Aorta (tissue), 5 donors: ENCODE measurements at places on chromosomes 13 and 19. TPM values are rescaled to one million over a fixed set of nuclear protein-coding genes. Genes with fewer than 3 reads are reported as not detected.

The ZNF541 gene
- total RNA-seq = 0.30 TPM

The EID2B gene
- 3.3 TPM for total RNA-seq

The PSG6 gene
- total RNA-seq = not detected

- DNase-seq = no peak
These were observed 116.3 kb upstream of the SOX1 start for GRCh38 chr13:111950697-111951096.

DNA sequence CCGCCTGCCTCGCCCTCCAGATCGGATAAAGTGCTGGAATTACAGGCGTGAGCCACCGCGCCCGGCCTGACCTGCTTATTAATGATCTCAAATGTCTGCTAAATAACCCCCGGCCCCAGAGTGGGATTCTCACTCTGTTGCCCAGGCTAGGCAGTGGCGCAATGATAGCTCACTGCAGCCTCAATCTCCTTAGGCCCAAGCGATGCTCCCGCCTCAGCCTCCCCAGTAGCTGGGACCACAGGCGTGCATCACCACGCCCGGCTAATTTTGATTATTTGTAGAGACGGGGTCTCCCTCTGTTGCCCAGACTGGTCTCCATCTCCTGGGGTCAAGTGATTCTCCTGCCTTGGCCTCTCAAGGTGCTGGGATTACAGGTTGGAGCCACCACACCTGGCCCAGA, 626 bp upstream of the ATP5F1D start:
- no peak for DNase-seq

DNA sequence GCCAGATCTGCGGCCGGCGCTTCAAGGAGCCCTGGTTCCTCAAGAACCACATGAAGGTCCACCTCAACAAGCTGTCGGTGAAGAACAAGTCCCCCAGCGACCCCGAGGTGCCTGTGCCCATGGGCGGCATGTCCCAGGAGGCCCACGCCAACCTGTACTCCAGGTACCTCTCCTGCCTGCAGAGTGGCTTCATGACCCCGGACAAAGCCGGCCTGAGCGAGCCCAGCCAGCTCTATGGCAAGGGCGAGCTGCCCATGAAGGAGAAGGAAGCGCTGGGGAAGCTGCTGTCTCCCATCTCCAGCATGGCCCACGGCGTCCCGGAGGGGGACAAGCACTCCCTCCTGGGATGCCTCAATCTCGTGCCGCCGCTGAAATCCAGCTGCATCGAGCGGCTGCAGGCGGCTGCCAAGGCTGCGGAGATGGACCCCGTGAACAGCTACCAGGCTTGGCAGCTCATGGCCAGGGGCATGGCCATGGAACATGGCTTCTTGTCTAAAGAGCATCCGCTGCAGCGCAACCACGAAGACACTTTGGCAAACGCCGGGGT, 72.6 kb downstream of the ZNF536 start:
- no peak for DNase-seq

DNA sequence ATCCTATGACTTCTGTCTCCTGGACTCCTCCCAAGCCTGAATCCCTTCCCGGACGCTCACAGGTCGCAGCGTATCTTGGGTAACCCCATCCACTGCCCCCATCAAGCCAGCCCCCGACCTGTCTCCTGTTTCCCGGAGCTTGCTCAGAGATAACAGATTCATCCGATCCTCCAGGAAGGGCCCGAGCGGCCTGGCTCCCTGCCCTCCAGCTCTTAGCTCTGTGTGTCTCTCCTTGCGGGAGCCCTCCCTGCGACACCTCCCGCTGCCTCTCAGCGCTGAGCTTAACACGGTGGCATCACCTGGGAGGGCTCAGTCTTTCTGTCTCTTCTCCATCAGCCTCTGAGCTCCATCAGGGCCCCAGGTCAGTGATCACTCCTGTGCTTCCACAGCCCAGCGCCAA, 4.3 kb upstream of the TMEM255B start:
- DNase-seq = peak; percentile 18

- DNase-seq = no peak
These were observed at the start of gene MLNR for GRCh38 chr13:49220036-49220855. TSS of gene MLNR (plus strand) at chr13:49220338. CDS start at chr13:49220338, 0 bp downstream.

- no peak for DNase-seq
These were observed 187.8 kb downstream of the LHFPL6 start for GRCh38 chr13:39415008-39415802.

- no peak for DNase-seq
These were observed 6.3 kb downstream of the TEAD2 start for GRCh38 chr19:49355909-49356353.
